Mammary epithelial cell (primary cell): ENCODE measurements at places on chromosomes 2 and 18. TPM values are rescaled to one million over a fixed set of nuclear protein-coding genes. Genes with fewer than 3 reads are reported as not detected.

LTBP1 gene
- total RNA-seq, result 80.2 TPM

UGT1A4 gene
- 0.83 TPM for total RNA-seq

MORN2 gene
- total RNA-seq, result 13.2 and 16.3 TPM in 2 replicates

FHOD3 gene
- 21.0 and 28.1 TPM in 2 replicates for total RNA-seq

RPIA gene
- total RNA-seq, result 5.8 TPM

ANKRD62 gene
- total RNA-seq, result not detected in 2 replicates
